Posterior cingulate gyrus (tissue), 11 donors: ENCODE measurements at places on chromosomes 2 and 18.

- DNase-seq, result no peak
Observed at GRCh38 chr18:37547196-37547827, 18.3 kb downstream of the CELF4 start.

DNA sequence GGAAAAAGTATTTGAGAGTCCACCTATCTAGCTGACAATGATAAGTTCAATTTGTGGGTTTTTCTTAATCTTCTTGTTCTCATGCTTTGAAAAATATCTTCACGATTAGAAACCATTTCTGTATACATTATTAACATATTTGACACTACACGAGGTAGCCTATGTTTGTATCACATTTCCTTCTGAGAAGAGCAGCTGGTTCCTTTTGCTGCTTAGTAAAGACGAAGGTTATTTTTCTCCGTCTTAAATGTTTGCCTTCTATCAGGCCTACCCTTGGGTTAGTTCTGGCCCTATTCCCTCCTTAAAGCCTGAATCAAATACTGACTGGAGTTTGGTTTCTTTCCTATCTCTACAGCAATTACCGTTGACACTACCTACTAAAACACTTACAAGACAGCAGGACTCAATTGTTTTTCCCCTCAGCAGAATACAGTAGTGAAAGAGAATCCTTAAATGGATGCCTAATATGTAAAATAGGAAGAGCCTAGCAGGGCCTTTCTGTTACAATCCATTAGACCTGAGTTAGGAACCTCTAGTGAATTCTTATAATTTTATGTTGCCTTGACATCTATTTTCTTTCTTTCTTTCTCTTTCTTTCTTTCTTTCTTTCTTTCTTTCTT, 790.4 kb downstream of the EPHA4 start:
- no peak for DNase-seq

DNA sequence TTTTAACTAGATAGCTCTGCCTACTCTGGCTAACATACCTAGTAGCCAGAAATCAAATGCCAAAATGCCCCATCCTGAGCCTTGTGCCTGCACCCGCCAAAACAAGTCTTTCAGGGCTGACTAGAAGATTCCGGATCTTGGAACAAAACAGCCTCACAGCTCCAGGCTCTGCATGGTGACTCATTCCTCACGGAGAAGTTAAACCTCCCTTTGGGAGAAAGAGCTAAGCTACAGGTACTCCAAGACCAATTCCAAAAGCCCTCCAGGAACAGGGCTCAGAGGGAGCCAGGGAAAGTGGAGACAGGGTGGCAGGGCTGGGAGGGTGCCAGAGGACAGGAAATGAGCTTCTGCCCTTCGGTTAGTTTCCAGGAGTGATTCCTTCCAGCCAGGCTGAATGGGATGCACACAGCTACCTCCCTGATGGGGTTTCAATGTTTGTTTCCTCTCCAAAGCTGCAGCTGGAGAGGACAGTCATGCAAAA, 295.6 kb downstream of the TNS1 start:
- DNase-seq, result no peak

DNA sequence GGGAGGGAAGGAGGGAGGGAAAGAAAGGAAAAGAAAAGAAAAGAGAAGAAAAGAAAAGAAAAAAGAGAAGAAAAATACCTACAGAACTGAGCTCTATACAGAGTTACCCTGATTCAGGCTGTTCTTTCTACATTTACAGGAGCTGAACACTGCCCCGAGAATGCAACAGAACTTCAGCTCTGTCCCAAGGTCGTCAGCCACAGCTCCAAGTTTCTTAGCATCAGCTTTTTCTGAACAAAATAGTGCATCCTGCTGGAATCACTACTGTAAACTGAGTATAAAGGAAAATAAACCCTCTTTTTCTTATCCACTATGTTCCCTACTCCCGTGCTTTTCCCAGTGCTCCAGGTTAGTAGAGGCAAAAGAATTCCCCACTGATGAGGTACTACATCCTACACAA, 4.7 kb upstream of the PPP4R1 start:
- DNase-seq, result no peak

DNA sequence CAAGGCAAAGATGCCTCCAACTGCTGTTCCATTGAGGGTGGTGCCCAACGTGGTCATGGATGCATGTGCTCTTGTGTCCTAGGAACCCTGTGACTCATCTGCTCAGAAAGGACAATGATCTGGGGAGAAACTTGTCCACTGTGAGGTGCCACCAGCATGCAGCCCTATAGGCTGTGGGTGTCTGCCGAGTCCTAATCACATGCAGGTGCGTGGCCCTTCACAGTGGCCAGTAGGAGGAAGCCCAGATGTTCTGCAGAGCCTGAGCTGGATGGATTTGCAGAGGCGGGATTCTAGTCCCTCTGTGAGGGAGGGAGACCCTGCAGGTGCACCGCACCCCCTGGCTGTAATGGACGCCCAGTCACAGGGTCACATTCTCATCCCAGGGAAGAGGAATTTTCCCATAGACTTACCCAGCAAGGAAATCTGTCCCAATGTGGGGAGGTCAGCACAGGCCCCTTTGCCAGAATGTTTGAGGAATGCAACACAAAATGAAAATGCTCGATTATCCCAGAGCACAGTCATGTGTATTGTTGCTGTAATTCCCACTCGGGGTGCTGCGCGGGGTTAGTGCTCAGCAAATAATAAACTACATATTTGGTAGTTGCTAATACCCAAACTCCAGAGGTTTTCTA, 13.9 kb downstream of the GDF7 start:
- DNase-seq, result no peak

GRCh38 chr2:9473985-9474360, 378 bp upstream of the IAH1 start:
- peak; percentile 88 for DNase-seq

DNA sequence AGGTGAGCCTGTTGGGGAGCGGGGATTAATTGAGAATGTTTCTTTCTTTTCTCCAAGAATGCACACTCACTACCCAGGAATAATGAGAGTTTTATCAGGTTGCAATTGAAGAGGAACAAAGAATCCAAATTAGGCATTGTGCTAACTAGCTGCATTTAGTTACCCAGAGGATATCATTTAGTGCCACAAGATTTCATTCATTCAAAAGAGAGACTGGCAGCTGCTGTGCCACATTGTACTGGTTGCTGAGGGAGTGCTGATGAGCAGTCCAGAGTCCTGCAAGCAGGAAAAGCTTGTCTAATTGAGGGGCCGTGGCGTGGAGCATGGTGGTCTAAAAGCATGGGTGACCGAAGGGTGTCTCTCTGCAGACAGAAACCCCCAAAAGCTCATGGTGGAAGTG, 97.6 kb downstream of the CTAGE1 start:
- no peak for DNase-seq

- DNase-seq, result no peak
Observed at GRCh38 chr18:75083131-75083530, 125.8 kb downstream of the PTGR3 start.
